ENCODE measurements at places on chromosomes 13 and 19.
A peak's percentile ranks its signal among the peaks of the same experiment; 100 is the strongest.

DNA sequence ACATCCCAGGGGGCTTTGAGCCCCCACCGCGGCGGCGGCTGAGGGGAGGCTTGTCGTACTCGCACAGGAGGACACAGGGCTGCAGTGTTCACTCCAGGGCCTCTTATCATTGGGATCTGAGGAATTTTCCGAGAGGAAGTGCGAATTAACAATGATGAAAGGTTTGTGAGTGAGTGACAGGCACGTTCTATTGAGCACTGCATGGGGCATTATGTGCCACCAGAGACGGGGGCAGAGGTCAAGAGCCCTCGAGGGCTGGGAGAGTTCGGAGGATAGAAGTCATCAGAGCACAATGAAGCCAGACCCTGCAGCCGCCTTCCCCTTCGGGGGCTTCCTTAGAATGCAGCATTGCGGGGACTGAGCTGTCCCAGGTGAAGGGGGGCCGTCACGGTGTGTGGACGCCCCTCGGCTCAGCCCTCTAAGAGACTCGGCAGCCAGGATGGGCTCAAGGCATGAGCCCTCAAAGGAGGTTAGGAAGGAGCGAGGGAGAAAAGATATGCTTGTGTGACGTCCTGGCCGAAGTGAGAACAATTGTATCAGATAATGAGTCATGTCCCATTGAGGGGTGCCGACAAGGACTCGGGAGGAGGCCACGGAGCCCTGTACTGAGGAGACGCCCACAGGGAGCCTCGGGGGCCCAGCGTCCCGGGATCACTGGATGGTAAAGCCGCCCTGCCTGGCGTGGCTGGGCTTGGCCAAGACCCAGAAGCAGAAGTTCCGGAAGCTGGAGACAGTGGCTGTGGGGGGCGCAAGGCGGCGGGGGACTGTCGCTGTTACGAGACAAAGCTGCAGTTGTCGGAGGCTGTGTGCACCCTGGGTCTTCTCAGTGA, 53.9 kb downstream of the MCF2L start:
- DNase-seq: no peak

DNA sequence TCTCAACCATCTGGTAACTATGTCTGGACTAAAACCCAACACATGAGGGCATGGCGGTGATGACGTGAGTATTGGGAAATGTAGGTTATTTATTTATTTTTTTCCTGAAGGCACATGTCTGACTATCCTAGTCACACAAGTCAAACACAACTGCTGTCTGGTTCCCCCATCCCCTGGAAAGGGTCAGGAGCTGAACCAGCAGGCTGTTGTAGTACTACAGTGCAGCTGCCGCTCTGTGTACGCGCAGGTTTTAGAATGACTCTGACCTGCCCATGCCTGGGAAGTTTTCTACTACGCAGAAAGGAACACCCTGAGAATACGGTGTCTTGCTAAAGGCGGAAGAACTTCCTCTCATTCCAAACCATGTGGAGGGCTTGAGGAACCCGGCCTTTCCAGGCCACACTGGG, 1.2 kb downstream of the SLC7A1 start:
- DNase-seq: no peak

DNA sequence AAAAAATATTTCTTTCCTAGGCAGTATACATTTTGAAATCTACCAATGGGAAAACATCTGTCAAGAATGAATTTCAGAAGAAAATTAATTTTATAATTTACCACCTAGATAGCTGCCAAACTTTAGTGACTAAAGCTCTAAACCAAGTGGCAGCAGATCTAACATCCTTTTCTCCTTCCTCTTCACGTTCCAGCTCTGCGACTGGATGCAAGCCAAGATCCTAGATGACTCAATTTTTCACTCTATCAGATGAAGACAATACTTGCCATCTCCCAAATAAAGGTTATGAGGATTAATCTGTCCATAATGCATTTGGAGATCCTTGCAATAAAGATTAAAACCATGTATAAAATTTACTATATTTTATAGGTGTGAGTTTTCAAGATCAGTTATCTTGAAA, 66.7 kb upstream of the MIR17HG start:
- no peak for DNase-seq

GRCh38 chr19:46475986-46476385, 4.6 kb upstream of the PNMA8A start:
- DNase-seq: no peak

- no peak for DNase-seq
These were observed 685 bp downstream of the LENG9 start for GRCh38 chr19:54462655-54463530.

DNA sequence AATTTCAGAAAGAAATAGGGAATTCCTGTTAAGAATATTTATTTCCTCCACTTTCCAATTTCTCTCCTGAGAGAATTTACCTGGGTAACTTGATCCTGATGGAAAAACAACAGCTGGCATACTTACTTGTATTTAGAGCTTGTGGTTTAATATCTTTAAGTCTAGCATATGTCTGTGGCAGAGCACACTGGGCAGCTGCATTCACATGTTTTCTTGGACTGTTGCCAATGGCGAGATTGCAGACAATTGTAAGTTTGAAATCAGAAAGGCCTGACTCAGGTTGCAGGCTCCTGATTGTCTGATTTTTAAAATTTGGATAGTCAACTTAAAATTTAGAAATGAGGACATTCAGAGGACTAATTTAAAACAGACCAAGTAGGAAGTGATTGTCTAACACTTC, 66.9 kb downstream of the NHLRC3 start:
- no peak for DNase-seq

GRCh38 chr13:98761126-98761985, 8.9 kb upstream of the SLC15A1 start:
- DNase-seq: no peak

- no peak for DNase-seq
These were observed 7.1 kb upstream of the PEAK3 start for GRCh38 chr19:2288818-2289713.

- DNase-seq: peak; percentile 30
These were observed 96.8 kb downstream of the GPR12 start for GRCh38 chr13:26663791-26664190.

GRCh38 chr19:4877753-4878490, 10.5 kb upstream of the PLIN3 start:
- no peak for DNase-seq

- DNase-seq: no peak
These were observed 11.1 kb downstream of the LRRC4B start for GRCh38 chr19:50557009-50557613.

DNA sequence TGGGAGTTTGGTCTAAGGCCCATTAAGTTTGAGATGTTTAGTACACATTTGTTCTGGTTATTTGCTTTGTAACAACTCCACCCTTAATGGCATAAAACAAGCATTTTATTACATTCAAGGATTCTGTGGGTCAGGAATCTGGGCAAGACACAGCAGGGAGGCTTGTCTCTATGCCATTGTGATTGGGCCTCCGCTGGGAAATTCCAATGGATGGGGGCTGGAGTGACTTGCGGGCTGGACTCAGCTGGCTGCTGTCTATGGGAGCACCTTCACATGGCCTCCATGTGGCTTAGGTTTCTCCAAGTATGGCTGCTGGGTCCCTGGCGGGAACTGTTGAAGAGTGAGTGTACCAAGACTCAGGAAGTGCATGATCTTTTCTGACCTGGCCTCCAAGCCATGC, 159.0 kb downstream of the PAN3 start:
- no peak for DNase-seq

GRCh38 chr19:18428173-18428786, 9.1 kb downstream of the SSBP4 start:
- no peak for DNase-seq

DNA sequence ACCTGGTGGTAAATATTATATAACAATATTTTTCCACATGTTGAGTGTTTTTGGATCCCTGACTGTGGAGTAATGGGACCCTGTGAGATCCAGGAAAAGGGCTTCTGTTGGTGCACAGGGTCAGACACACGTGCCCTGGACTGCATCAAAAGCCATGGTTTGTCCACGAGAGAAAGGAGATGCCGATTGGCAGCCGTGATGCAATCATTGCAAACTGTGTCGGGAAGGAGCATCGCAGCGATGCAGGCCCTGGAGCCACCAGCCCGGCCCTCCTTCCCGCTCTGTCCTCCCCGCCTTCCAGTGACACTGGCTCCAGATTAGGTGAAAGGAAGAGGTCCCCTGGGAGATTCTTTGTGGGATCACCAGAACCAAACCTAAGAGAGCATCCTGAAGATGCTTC, 9.1 kb downstream of the COL4A2 start:
- no peak for DNase-seq

GRCh38 chr19:35347171-35347929, at the start of gene FFAR1:
Gene FFAR1, plus strand, starts transcription at chr19:35347902. Its CDS starts 3,650 bp downstream, at chr19:35351552.
- DNase-seq: no peak

DNA sequence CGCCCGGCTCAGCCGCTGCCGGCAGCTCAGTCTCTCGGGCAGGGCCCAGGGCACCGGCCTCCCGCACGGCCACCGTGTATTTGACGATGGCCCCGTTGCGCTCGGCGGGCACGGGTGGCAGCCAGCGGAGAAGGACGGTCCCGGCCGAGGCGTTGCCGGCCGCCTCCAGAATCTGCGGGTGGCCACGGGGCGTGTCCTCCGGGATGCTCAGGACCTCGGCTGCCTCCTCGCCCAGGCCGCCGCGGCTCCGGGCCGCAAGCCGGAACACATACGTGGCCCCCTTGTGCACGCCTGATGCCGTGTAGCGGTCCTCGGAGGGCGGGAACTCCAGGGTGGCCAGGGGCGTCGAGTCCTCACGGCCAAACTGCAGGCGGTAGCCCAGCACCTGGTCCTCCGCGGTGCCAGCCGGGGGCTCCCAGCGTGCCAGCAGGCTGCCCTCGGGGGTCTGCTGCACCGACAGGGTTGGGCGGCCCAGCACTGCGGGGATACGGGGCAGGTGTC, 117.7 kb downstream of the PTPRS start:
- DNase-seq: no peak

DNA sequence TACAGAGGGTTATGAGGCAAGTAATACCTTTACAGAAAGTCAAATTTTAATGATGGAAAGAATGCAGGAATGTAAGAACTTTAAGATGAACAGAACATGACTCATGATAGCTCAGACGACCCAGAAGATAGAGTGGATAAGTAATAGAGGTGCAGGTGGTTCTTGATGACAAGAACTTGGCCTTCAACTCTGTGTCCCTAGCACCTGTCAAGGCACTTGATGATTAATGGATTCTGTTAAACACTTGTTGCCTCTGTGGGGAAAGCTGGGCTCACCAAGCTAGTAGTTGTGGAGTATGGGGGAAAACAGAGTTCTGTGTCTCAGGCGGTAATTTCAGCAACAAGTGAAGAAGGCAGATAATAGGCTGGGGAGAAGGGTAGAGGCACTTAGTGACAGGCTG, 306.2 kb downstream of the ATP8A2 start:
- DNase-seq: no peak

DNA sequence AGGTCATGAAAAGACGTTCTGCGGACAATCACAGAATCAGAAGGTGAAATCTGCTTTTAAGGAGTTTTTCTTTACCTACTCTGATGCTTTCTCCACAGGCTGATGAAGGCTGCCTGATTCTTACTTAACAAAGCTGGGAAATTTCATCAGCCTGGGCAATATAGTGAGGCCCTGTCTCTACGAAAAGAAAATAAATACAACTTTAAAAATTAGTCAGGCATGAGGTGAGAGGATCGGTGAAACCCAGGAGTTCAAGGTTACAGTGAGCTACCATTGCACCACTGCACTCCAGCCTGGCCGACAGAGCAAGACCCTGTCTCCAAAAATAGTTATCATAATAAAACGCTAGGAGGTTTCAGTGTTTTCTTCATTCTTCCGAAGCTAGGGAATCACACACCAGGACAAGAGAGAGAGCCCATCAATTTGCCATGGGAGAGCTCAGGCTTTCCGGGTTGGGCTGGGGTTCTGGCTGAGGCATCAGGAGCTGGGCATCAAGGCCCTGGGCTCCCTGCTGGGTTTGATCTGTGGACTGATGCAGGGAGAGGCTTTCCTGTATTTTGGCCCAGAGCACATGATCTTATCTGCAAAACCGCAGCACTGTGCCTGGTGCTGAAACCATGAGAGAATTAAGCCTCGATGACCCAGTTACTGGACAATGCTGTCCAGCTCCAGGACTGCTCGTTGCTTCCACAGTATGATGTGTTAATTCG, 25.1 kb upstream of the CEBPG start:
- DNase-seq: no peak

DNA sequence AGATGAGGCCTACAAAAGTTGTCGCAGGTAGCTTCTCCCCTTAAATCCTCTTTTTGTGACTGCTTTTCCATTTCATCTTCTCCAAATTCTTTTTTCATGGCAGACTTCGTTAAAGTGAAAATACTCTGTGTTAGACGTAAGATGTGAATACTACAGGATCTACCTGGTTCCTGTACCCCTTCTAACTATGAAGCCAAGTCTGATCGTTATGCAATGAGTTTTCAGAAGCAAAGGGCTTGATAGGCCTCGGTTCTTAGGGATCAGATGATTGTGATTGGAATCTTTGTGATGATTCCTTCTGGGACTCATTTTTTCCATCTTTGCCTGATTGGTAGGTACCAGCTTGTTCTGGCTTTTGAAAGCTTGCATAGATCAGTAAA, 86.9 kb downstream of the PCCA start:
- no peak for DNase-seq

GRCh38 chr19:30593356-30593755, 221.2 kb downstream of the ZNF536 start:
- no peak for DNase-seq

- DNase-seq: no peak
These were observed 24.8 kb upstream of the LILRA2 start for GRCh38 chr19:54548806-54549205.

DNA sequence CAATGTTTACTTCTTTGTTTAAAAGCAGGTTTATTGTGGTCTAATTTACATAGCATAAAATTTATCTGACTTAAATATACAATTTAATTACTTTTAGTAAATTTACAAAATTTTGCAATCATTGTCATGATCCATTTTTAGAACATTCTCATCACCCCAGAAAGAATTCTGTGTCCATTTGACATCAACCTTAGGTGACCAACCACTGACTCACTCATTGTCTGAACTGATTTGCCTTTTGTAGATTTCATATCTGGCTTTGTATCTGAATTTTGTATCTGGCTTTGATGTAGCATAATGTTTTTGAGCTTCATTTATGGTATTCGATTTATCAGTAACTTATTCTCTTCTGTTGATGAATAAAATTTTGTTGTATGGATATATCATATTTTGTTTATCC, 40.4 kb downstream of the EDNRB start:
- DNase-seq: no peak

- no peak for DNase-seq
These were observed 26.5 kb downstream of the UBA2 start for GRCh38 chr19:34454685-34455084.

DNA sequence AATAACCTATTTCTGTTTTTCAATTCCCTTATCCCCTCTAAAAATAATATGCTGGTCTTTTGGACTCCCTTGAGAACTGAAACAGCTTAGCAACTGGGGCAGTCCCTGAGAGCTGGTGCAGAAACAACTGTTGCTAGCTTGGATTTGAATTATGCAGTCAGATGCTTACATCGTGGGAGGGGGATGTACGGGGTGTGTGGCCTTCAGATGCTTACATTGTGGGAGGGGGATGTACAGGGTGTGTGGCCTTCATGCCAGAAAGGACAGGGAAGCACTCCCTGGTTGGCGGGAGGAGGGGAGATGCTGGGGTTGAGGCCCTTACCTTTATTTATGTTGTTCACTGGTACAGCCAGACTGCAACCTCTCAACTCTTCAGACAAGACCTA, 25.6 kb downstream of the LRCH1 start:
- no peak for DNase-seq

Data from NCI-H1436 (cell line).